Activated CD4-positive, alpha-beta T cell treated with anti-CD3 and anti-CD28 coated beads, Interleukin-2, amount 50 U/mL, for 24 hours (primary cell): ENCODE measurements at places on chromosomes 7 and 10.

GRCh38 chr7:96284835-96285234, 37.1 kb downstream of the SLC25A13 start:
- no peak for DNase-seq

GRCh38 chr10:8815969-8816368, 761.5 kb downstream of the GATA3 start:
- no peak for DNase-seq

GRCh38 chr10:120789303-120790203, 61.6 kb upstream of the WDR11 start:
- DNase-seq: no peak

- DNase-seq: no peak
Measured at GRCh38 chr10:123890756-123891143, 857 bp downstream of the CPXM2 start.

GRCh38 chr7:135795846-135796570, 47.4 kb upstream of the FAM180A start:
- no peak for DNase-seq

DNA sequence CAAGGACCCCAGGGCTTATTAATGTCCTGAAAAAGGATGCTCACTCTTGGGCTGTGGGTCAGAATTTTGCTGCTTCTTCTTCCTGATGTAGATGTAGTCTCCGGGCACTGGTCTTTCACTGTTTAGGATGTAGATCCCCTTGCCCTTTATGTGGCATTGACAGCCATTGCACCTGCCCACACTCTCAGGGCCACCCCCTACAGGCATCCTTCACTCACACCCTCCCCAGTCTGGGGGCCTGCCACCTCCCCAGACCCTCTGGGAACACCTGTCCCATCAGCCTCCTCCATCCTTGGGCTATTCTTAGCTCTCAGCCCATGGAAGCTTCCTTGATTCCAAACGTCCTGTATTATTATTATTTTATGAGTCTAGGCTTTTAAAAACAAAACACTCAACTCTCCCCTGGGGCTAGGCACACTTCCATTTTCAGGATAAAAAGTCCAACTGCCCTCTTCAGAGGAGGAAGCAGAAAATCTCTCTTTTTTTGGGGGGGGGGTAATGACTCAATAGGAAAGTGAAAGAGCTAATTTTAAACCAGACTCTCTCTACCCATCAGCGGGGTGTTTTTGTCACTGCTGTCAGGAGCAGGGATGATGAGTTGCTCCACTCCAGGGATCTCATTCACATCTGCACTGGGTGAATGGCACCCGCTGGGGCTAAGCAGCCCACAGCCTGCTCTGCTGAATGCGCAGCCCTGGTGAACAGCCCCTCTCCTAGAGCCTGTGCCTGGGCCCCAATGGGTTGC, 11.5 kb upstream of the KLRG2 start:
- no peak for DNase-seq
